ENCODE measurements at places on chromosomes 11 and 22.

- no peak overlapping the region for H3K27ac ChIP-seq
- H3K36me3 ChIP-seq: no peaks in the 10 kb centered on the region
- no peaks in the 10 kb centered on the region for H3K4me1 ChIP-seq
- H3K4me3 ChIP-seq: no peak overlapping the region
Observed at GRCh38 chr11:120089036-120090001, 48.6 kb downstream of the TRIM29 start.

- H3K4me3 ChIP-seq: peak within 1 kb of the TSS; percentile 90
- peaks cover 12% of the 10 kb centered on the region for H3K4me1 ChIP-seq
- peak within 1 kb of the TSS; percentile 89 for H3K27ac ChIP-seq
- peaks cover 6% of the 10 kb centered on the region for H3K36me3 ChIP-seq
Observed at GRCh38 chr11:65900125-65900898, at the start of gene FOSL1. Gene FOSL1 (minus strand): TSS chr11:65900388. CDS start chr11:65900339, 49 bp downstream.

DNA sequence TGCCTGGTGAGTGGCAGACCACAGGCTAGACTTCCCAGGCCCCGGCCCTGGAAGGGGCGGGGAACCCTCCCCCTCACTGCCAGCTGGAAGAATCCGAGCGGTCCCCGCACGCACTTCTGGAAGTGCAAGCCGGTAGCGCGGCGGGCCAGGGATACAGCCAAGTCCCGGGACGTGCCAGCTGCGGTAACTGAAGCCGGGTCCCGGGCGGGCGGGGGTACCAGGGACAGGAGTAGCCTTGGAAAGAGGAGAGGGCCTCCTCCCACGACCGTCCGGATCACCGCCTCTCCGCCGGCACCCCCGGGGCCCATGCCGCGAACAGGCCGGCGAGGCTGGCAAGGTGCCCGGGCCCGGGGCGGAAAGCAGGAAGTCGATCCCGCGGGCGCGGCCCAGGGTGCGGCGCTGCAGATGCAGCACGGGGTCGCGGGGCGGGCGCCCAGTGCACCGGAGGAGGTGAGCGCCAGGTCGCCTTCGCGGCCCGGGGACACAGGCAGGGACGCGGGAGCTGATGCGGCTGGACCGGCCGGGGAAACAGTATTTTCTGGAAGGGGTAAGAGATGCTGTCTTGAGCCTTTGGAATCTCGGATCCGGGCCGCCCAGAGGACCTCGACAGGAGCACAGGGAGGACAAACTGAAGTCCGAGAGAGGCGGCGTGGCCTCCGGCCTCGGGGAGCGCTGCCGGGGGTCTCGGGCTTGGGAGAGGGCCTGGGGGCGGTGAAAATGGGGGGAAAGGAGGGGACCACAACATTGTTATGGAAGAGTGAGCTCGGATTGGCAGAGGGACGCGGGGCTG lies 783 bp upstream of the SLC35C1 start:
- peak; percentile 53 for DNase-seq
- H3K27me3 ChIP-seq: no peaks in the 10 kb centered on the region
- peaks cover 51% of the 10 kb centered on the region for H3K4me1 ChIP-seq
- H3K36me3 ChIP-seq: peaks cover 20% of the 10 kb centered on the region

- no peaks in the 10 kb centered on the region for H3K27me3 ChIP-seq
- no peaks in the 10 kb centered on the region for H3K4me1 ChIP-seq
- no peak overlapping the region for H3K4me3 ChIP-seq
- H3K36me3 ChIP-seq: no peaks in the 10 kb centered on the region
- no peak for DNase-seq
Observed at GRCh38 chr11:30893318-30893717, 307.2 kb upstream of the MPPED2 start.

GRCh38 chr22:45296628-45297297 lies 12.0 kb downstream of the UPK3A start:
- peaks cover 28% of the 10 kb centered on the region for H3K4me1 ChIP-seq
- H3K27ac ChIP-seq: peak overlapping the region; percentile 82
- no peak for DNase-seq

DNA sequence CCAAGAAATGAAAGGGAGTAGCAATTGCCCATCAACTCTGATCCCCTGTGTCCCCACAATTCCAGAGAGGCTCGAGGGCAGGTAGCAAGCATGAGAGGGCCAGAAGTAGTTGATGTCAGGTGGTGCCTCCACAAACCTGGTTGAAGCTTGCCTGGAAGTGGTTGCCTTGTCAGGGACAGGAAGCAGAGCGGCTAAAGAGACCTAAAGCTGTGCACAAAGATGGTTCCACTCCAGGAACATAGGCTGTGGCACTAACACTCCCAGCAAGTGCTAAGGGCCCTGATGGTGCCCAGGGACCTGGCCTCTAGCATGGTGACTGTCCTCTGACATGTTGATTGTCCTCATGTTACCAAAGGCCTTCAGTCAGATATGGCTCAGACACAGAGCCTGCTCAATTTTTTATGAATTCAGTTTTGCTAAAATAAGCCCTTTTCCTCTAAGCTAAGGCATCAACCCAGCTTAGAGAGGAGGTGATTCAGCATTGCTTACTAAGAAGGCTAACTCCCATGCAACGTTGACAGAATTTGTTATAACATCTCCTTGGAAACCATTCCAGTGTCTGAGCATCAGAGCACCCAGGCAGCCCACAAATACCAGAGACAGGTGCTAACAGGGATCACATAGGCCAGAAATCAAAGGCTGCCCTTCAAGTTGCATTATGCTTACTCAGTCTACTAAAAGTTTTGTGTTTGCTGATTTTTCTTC lies 196.3 kb upstream of the ARHGAP20 start:
- DNase-seq: no peak
- no peak overlapping the region for H3K27ac ChIP-seq
- H3K27me3 ChIP-seq: no peaks in the 10 kb centered on the region
- peaks cover 13% of the 10 kb centered on the region for H3K4me1 ChIP-seq
- H3K4me3 ChIP-seq: no peak overlapping the region

GRCh38 chr11:75238595-75239440 lies 1.8 kb upstream of the TPBGL start:
- no peaks in the 10 kb centered on the region for H3K36me3 ChIP-seq
- no peak overlapping the region for H3K27ac ChIP-seq
- H3K4me1 ChIP-seq: peaks cover 9% of the 10 kb centered on the region
- no peak for DNase-seq
- peaks cover 68% of the 10 kb centered on the region for H3K27me3 ChIP-seq

GRCh38 chr22:44167501-44167900 lies 13.2 kb upstream of the PARVG start:
- H3K4me1 ChIP-seq: peaks cover 10% of the 10 kb centered on the region
- H3K27me3 ChIP-seq: no peaks in the 10 kb centered on the region
- DNase-seq: no peak
- no peak overlapping the region for H3K4me3 ChIP-seq
- H3K27ac ChIP-seq: no peak overlapping the region

- no peak for DNase-seq
- no peak overlapping the region for H3K4me3 ChIP-seq
- peaks cover 34% of the 10 kb centered on the region for H3K27me3 ChIP-seq
- peaks cover 4% of the 10 kb centered on the region for H3K4me1 ChIP-seq
Observed at GRCh38 chr11:19767627-19768151, 55.1 kb downstream of the NAV2 start.

GRCh38 chr22:46240506-46240905 lies 9.6 kb downstream of the CDPF1 start:
- peaks cover 14% of the 10 kb centered on the region for H3K36me3 ChIP-seq
- H3K27ac ChIP-seq: no peak overlapping the region
- H3K4me3 ChIP-seq: no peak overlapping the region
- no peak for DNase-seq

DNA sequence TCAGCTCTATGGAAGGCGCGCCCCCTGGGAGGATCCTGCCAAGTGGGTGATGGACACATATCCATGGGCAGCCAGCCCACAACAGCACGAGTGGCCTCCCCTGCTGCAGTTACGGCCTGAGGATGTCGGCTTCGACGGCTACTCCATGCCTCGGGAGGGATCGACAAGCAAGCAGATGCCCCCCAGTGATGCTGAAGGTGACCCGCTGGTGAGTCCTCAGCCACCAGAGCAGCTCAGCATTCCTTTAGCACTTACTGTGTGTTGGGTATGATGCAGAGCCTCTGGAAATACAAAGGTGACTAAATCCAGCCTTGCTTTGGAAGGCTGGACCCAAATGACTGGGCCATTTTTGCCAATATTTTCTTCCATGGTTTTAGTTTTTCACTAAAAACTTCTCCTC lies 45.7 kb downstream of the DBX1 start:
- no peak overlapping the region for H3K27ac ChIP-seq
- H3K27me3 ChIP-seq: peaks cover 17% of the 10 kb centered on the region
- peaks cover 6% of the 10 kb centered on the region for H3K4me1 ChIP-seq
- no peak overlapping the region for H3K4me3 ChIP-seq
- DNase-seq: no peak

- no peak overlapping the region for H3K27ac ChIP-seq
- peaks cover 8% of the 10 kb centered on the region for H3K4me1 ChIP-seq
- no peak for DNase-seq
- no peak overlapping the region for H3K4me3 ChIP-seq
- peaks cover 10% of the 10 kb centered on the region for H3K36me3 ChIP-seq
Observed at GRCh38 chr11:110525883-110526282, 96.1 kb downstream of the FDX1 start.

GRCh38 chr11:15499674-15500073 lies 385.0 kb downstream of the INSC start:
- no peaks in the 10 kb centered on the region for H3K27me3 ChIP-seq
- H3K4me3 ChIP-seq: no peak overlapping the region
- H3K4me1 ChIP-seq: no peaks in the 10 kb centered on the region
- no peak for DNase-seq

- no peak overlapping the region for H3K4me3 ChIP-seq
- no peak overlapping the region for H3K27ac ChIP-seq
- H3K36me3 ChIP-seq: peaks cover 14% of the 10 kb centered on the region
- H3K27me3 ChIP-seq: peaks cover 28% of the 10 kb centered on the region
- no peak for DNase-seq
Observed at GRCh38 chr11:120586728-120587127, 75.2 kb downstream of the GRIK4 start.

DNA sequence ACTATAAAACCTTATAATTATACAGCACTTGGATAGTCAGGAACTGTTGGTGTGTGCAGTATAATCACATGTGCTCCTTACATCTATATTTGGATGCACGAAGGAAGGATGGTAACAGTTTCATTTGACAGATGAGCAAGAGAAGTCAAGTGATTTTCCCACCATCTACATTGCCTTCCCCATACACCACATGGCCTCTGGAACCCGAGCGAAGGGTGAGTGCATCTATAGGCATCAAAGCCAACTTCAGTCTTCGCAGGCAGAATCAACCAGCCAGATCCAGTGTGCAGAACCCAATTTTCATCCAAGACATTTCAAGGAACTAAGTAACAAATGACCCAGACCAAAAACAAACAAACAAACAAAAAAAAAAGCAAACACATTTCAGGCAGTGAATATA lies 85.1 kb upstream of the BLID start:
- DNase-seq: no peak
- peaks cover 37% of the 10 kb centered on the region for H3K27me3 ChIP-seq
- H3K4me3 ChIP-seq: no peak overlapping the region
- no peak overlapping the region for H3K27ac ChIP-seq
- H3K36me3 ChIP-seq: no peaks in the 10 kb centered on the region
- H3K4me1 ChIP-seq: no peaks in the 10 kb centered on the region

DNA sequence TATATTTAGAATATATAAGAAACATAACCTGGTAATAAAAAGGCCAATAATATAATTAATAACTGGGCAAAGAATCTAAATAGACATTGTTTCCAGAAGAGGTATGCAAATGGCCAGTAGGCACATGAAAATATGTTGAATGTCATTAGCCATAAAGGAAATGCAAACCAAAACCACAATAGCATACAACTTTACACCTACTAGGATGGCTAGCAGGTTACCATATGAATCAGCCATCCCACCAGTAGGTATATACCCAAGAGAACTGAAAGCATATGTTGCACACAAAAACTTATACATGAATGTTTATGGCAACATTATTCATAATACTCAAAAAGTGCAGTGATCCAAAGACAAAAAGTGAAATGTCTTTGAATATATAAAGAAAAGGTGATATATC lies 2.7 kb upstream of the OR2D2 start:
- no peak for DNase-seq
- no peak overlapping the region for H3K4me3 ChIP-seq
- H3K36me3 ChIP-seq: no peaks in the 10 kb centered on the region
- H3K27me3 ChIP-seq: peaks cover 38% of the 10 kb centered on the region
- H3K27ac ChIP-seq: no peak overlapping the region
- H3K4me1 ChIP-seq: peaks cover 12% of the 10 kb centered on the region

- H3K27ac ChIP-seq: no peak overlapping the region
- H3K27me3 ChIP-seq: peaks cover 4% of the 10 kb centered on the region
- H3K4me1 ChIP-seq: no peaks in the 10 kb centered on the region
- no peaks in the 10 kb centered on the region for H3K36me3 ChIP-seq
- H3K4me3 ChIP-seq: no peak overlapping the region
- DNase-seq: no peak
Observed at GRCh38 chr11:94702481-94702880, 65.7 kb upstream of the AMOTL1 start.

- H3K27me3 ChIP-seq: no peaks in the 10 kb centered on the region
- no peak overlapping the region for H3K4me3 ChIP-seq
- peaks cover 39% of the 10 kb centered on the region for H3K4me1 ChIP-seq
- peak overlapping the region; percentile 59 for H3K27ac ChIP-seq
- H3K36me3 ChIP-seq: peaks cover 47% of the 10 kb centered on the region
- DNase-seq: no peak
Observed at GRCh38 chr22:21807544-21808529, 59.6 kb downstream of the MAPK1 start.

GRCh38 chr11:129034001-129034400 lies 91.3 kb upstream of the TP53AIP1 start:
- no peak overlapping the region for H3K4me3 ChIP-seq
- H3K27me3 ChIP-seq: no peaks in the 10 kb centered on the region
- no peaks in the 10 kb centered on the region for H3K4me1 ChIP-seq
- no peak overlapping the region for H3K27ac ChIP-seq

- no peaks in the 10 kb centered on the region for H3K36me3 ChIP-seq
- no peaks in the 10 kb centered on the region for H3K4me1 ChIP-seq
- H3K4me3 ChIP-seq: no peak overlapping the region
- no peak for DNase-seq
Observed at GRCh38 chr11:118682372-118682771, 2.9 kb upstream of the TREH start.

DNA sequence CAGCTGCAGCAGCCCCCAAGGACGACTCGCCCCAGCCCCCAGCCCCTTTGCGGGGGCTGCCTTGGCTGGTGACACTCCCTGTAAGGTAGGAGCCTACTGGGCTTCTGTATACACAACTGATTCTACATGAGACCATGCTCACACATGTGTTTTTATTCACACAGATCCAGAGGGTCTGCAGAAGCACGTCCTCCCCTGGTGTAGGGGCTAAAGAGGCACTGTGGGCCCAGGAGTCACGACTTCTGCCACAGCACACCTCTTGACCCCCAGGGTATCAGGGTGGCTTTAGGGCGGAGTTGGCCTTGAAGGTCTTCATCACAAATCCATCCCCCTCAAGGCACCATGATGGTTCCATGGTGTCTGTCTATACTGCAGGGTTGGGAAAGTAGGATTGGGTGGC lies 931.2 kb downstream of the TBC1D22A start:
- H3K27ac ChIP-seq: no peak overlapping the region
- DNase-seq: no peak
- H3K4me1 ChIP-seq: peaks cover 4% of the 10 kb centered on the region
- no peaks in the 10 kb centered on the region for H3K27me3 ChIP-seq
- no peak overlapping the region for H3K4me3 ChIP-seq

GRCh38 chr11:125022551-125022950 lies 40.6 kb upstream of the SLC37A2 start:
- no peaks in the 10 kb centered on the region for H3K4me1 ChIP-seq
- no peak overlapping the region for H3K27ac ChIP-seq
- no peaks in the 10 kb centered on the region for H3K27me3 ChIP-seq
- H3K4me3 ChIP-seq: no peak overlapping the region

GRCh38 chr11:5004424-5005274 lies 10.0 kb downstream of the OR51L1 start:
- H3K4me1 ChIP-seq: no peaks in the 10 kb centered on the region
- H3K36me3 ChIP-seq: no peaks in the 10 kb centered on the region
- no peak overlapping the region for H3K27ac ChIP-seq
- H3K4me3 ChIP-seq: no peak overlapping the region
- DNase-seq: no peak
- peaks cover 11% of the 10 kb centered on the region for H3K27me3 ChIP-seq

All from stimulated activated naive B cell treated with anti-CD40 and anti-IgM and Interleukin-4, amounts not matched to agents 10 μg/mL and 1 μg/mL and 100 μg/mL, for 72 hours (primary cell).